ENCODE measurements at places on chromosomes 5 and 9. TPM values are rescaled to one million over a fixed set of nuclear protein-coding genes. Genes with fewer than 3 reads are reported as not detected.

KIAA1191 gene
- polyA plus RNA-seq, result 34.9 TPM

SPINK7 gene
- polyA plus RNA-seq, result not detected

GPX3 gene
- polyA plus RNA-seq, result 119 TPM

TMEM252 gene
- 0.26 TPM for polyA plus RNA-seq

IFNA21 gene
- polyA plus RNA-seq, result not detected

C5orf46 gene
- 25.8 TPM for polyA plus RNA-seq

C5orf58 gene
- 266 TPM for polyA plus RNA-seq

ASPN gene
- polyA plus RNA-seq, result 5.0 TPM

RANBP3L gene
- 3.6 TPM for polyA plus RNA-seq

PCSK1 gene
- polyA plus RNA-seq, result 0.63 TPM

MYO10 gene
- 37.8 TPM for polyA plus RNA-seq

FOXD4 gene
- polyA plus RNA-seq, result 0.42 TPM

AGXT2 gene
- 0.25 TPM for polyA plus RNA-seq

GABRA6 gene
- polyA plus RNA-seq, result 0.49 TPM

CD72 gene
- polyA plus RNA-seq, result 3.2 TPM

TAS2R1 gene
- polyA plus RNA-seq, result 1.1 TPM

CCNO gene
- polyA plus RNA-seq, result 19.9 TPM

CDKN2A gene
- polyA plus RNA-seq, result 12.9 TPM

HSPB3 gene
- polyA plus RNA-seq, result 2.8 TPM

ADAMTS19 gene
- 0.90 TPM for polyA plus RNA-seq

CXCL14 gene
- 30.4 TPM for polyA plus RNA-seq

SARDH gene
- polyA plus RNA-seq, result 2.6 TPM

ASS1 gene
- 90.2 TPM for polyA plus RNA-seq

AJM1 gene
- polyA plus RNA-seq, result 4.0 TPM

EQTN gene
- polyA plus RNA-seq, result 44.9 TPM

TMOD1 gene
- polyA plus RNA-seq, result 7.8 TPM

NRG2 gene
- 4.8 TPM for polyA plus RNA-seq

CAVIN4 gene
- 3.7 TPM for polyA plus RNA-seq

TAF11L5 gene
- not detected for polyA plus RNA-seq

GBGT1 gene
- polyA plus RNA-seq, result 4.0 TPM

MARVELD2 gene
- polyA plus RNA-seq, result 5.9 TPM

CAPSL gene
- polyA plus RNA-seq, result 28.5 TPM

MATR3 gene
- polyA plus RNA-seq, result 174 TPM

SPAAR gene
- polyA plus RNA-seq, result 15.0 TPM

PKD2L2 gene
- polyA plus RNA-seq, result 23.4 TPM

C7 gene
- polyA plus RNA-seq, result 330 TPM

DAB2IP gene
- polyA plus RNA-seq, result 57.7 TPM

SLC46A2 gene
- polyA plus RNA-seq, result 1.9 TPM

GABRP gene
- 0.67 TPM for polyA plus RNA-seq

Measured in testis (tissue), 5 donors.